ENCODE measurements at places on chromosomes 12 and 14.

DNA sequence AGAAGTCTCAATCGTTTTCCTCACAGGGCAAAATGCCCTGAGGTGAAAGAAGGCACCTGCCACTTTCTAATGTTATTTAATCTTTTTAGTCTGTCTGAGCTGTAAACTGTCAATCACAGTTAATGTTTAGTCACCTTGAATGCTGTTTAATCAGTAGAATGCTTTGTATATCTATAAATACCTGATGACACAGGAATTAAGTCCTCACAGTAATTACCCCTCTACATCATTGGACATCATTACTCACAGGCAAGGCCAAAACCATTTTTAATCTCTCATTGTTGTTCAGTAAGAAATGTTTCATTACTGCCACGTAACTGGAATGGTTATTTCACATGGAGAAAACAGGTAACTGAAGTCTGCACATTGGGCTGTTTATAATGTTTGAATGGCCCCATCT is 178.8 kb downstream of the EXOC5 start:
- no peak for DNase-seq
- H3K4me1 ChIP-seq, result no peaks in the 10 kb centered on the region
- no peaks in the 10 kb centered on the region for H3K27me3 ChIP-seq
- no peak overlapping the region for H3K4me3 ChIP-seq
- H3K36me3 ChIP-seq, result no peaks in the 10 kb centered on the region

GRCh38 chr14:41360126-41360525 is 246.6 kb upstream of the LRFN5 start:
- no peaks in the 10 kb centered on the region for H3K27me3 ChIP-seq
- H3K4me3 ChIP-seq, result no peak overlapping the region
- no peak overlapping the region for H3K27ac ChIP-seq
- no peak for DNase-seq

DNA sequence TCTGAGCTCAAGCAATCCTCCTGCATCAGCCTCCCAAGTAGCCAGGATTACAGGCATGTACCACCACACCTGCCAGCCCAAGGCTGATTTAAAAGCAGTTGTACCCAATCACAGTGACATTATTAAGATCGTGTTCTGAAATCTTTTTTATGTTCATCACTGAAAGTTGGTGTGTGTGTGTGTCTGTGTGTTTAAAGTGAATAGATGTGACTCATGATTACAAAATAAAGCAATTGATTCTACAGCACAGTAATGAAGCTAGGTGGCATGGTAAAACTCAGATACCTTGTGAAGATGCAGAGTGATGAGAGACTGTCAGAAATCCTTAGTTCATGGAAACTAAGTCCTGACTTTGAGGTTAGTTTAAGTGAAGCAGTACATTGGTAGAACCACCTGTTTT is 74.2 kb upstream of the ATP2B1 start:
- H3K27ac ChIP-seq, result no peak overlapping the region
- H3K27me3 ChIP-seq, result no peaks in the 10 kb centered on the region
- H3K4me1 ChIP-seq, result peaks cover 8% of the 10 kb centered on the region
- no peak overlapping the region for H3K4me3 ChIP-seq

- DNase-seq, result no peak
- peaks cover 20% of the 10 kb centered on the region for H3K27me3 ChIP-seq
- H3K4me1 ChIP-seq, result no peaks in the 10 kb centered on the region
- H3K36me3 ChIP-seq, result no peaks in the 10 kb centered on the region
- H3K4me3 ChIP-seq, result no peak overlapping the region
Measured at GRCh38 chr12:123859035-123859434, 96.9 kb downstream of the DNAH10 start.

DNA sequence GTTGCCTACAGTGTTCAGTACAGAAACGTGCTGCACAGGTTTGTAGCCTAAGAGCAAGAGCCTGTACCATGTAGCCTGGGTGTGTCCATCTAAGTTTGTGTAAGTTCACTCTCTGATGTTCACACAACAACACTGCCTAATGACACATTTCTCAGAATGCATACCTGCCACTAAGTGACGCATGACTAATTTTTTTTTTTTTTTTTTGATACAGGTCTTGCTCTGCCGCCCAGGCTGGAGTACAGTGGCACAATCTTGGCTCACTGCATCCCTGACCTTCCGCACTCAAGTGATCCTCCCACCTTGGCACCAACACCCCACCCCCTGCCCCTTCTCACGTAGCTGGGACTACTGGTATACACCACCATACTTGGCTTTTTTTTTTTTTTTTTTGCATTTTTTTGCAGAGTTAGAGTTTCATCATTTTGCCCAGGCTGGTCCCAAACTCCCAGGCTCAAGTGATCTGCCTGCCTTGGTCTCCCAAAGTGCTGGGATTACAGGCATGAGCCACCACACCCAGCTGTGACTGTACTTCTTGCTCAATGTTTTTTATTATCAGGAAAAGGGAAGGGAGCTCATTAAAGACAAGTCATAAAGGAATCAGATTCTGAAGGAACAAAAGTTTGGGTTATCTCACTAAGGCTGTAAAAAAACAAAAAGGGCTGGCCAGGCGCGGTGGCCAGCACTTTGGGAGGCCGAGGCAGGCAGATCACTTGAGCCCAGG is 10.0 kb upstream of the CDC42BPB start:
- DNase-seq, result peak; percentile 38
- no peak overlapping the region for H3K4me3 ChIP-seq
- H3K27me3 ChIP-seq, result no peaks in the 10 kb centered on the region
- H3K27ac ChIP-seq, result no peak overlapping the region

DNA sequence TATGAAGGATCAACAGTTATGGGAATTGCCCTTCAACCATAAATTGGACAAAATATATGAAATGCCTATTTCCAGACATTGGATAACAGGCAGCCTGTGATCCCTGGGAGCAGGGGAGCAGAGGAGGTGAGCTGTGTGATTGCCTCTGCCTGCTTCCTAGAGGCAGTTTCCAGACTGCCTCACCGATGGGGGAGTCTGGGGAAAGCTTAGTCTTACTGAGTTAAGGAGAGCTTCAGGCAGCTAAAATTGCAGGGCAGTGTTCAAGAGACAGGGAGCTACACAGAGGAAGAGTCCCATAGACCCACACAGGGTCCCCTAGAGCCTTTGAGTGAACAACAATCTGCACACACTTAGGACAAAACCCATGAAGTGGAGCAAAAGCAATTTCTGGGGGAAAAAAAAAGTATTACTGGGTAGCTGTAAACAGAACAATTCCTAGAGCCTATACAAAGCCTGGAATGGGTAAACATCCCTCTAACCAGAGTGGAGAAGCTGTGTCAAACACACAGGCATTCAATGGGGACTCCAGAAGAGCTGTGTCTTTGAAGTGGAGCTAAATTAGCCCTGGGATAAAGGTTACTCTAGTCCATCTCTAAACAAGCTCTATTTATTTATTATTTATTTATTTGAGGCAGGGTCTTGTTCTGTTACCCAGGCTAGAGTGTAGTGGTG is 48.3 kb upstream of the ACTN1 start:
- 0 out of 2 replicates have a peak, but pooled peaks cover 2% of the 10 kb centered on the region for H3K27me3 ChIP-seq
- H3K4me1 ChIP-seq, result peaks cover 3% of the 10 kb centered on the region
- no peak overlapping the region for H3K4me3 ChIP-seq
- no peak for DNase-seq
- no peaks in the 10 kb centered on the region for H3K36me3 ChIP-seq

DNA sequence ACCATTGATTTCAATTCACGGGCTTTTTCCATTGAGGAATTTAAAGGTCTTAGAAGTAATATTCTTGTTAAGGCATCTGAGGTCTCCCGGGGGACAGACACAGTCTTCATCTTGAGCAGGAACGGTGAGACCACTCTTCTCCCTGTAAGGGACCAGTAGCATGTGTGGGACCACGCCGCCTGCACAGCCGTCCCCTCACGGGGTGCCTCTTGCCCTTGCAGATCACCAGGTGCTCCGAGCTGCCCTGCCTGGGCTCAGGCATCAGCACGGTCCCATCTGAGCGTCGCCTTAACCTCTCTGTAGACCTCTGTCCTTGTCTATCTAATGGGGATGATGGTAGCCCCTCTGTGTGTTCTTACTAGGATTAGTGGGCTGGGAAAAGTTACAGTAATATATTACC is 74.1 kb downstream of the PPP2R5C start:
- DNase-seq, result no peak
- no peaks in the 10 kb centered on the region for H3K27me3 ChIP-seq
- H3K4me1 ChIP-seq, result peaks cover 16% of the 10 kb centered on the region
- H3K4me3 ChIP-seq, result no peak overlapping the region

DNA sequence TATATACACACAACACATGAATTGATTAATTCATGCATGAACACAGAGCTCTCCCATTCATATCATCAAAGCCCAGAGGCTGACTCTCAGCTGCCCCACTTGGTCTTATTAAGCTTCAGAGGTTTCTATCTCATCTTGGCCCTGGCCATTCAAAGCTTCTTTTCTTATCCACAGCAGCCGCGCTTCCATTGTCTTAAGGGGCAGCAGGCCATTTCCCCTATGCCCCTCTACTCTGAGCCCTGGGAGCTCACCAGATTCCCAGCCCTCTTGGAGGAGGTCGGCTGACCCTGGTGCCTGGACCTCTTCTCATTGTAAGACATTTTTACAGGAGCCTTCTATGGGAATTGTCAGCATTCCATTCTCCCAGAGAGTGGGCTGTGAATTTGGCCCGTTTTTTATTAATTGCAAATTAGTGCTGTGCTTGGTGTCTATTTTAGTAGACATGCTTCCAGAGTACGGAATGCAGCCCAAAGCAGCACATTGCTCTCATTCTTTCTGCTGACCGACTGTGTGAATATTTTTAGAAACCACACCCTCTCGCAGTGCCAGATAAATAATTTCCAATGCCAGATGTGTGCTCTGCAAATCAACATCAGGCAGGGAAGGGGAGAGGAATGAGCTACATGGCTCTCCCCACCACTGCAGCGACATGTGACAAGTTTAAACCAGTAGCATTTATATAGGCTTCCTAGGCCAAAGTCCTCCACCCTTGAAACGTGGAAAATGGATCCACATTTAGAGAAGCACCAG is 58.5 kb downstream of the NUAK1 start:
- peaks cover 5% of the 10 kb centered on the region for H3K36me3 ChIP-seq
- H3K4me3 ChIP-seq, result no peak overlapping the region
- H3K4me1 ChIP-seq, result peaks cover 46% of the 10 kb centered on the region
- H3K27ac ChIP-seq, result peak overlapping the region; percentile 51

- H3K4me3 ChIP-seq, result no peak overlapping the region
- peak; percentile 32 for DNase-seq
- H3K27me3 ChIP-seq, result no peaks in the 10 kb centered on the region
Measured at GRCh38 chr14:71119832-71120231, 212.6 kb downstream of the PCNX1 start.

DNA sequence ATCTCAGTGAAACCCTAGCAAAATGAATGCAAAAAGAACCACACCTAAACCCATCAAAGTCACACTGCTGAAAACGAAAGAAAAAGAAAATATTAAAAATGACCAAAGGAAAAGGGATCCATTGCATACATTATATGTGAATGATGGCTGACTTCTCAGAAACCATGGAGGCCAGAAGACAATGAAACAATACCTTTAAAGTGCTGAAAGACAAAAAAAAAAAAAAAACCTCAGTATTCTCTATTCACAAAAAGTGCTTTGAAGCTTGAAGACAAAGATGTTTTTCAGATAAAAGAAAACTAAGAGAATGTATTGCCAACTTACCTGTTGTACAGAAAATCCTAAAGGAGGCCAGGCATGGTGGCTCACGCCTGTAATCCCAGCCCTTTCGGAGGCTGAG is 4.5 kb upstream of the EVL start:
- no peak overlapping the region for H3K4me3 ChIP-seq
- H3K4me1 ChIP-seq, result 0 out of 2 replicates have a peak, but pooled peaks cover 2% of the 10 kb centered on the region
- H3K27me3 ChIP-seq, result no peaks in the 10 kb centered on the region

DNA sequence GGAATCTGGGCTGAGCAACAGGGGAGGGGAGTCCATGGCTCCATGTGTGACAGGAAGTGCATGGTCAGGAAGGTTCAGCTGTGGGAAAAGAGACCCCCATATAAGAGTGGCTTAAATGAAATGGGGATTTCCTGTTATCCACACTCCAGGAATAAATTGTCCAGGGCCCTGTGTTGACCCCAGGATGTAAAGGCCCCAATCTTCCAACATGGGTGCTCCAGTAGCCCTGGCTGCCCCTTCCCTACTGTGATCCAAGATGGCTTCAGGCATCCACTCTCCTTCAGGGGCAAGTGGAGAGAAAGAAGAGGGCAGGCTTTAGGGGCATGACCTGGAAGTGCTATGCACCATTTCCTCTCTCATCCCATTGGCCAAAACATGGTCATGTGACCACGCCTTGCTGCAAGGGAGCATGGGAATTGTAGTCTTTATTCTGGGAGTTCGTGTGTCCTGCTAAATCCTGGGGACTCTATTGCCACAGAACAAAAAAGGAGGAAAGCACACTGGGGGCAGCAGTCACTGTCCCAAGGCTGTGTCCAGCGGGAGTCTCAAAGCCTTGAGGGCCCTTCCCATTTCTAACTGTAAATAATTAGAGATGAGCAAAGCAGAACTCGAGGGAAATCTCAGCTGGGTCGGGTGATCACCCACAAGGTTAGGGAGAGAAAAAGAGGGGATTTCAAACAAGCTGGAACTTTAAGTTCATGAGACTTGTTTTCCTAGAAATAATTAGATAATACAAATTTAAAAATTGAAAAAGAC is 289.2 kb downstream of the ADGRD1 start:
- H3K36me3 ChIP-seq, result no peaks in the 10 kb centered on the region
- no peaks in the 10 kb centered on the region for H3K27me3 ChIP-seq
- no peak overlapping the region for H3K27ac ChIP-seq
- no peaks in the 10 kb centered on the region for H3K4me1 ChIP-seq

GRCh38 chr12:10113075-10113474 is 14.3 kb upstream of the CLEC1A start:
- H3K27ac ChIP-seq, result no peak overlapping the region
- H3K4me1 ChIP-seq, result no peaks in the 10 kb centered on the region
- H3K36me3 ChIP-seq, result no peaks in the 10 kb centered on the region

- peaks cover 41% of the 10 kb centered on the region for H3K36me3 ChIP-seq
- H3K4me3 ChIP-seq, result no peak overlapping the region
- H3K27me3 ChIP-seq, result no peaks in the 10 kb centered on the region
- H3K4me1 ChIP-seq, result no peaks in the 10 kb centered on the region
Measured at GRCh38 chr12:56145217-56145616, 7.2 kb upstream of the MYL6B start.

GRCh38 chr12:15355766-15356165 is 33.5 kb downstream of the PTPRO start:
- H3K4me3 ChIP-seq, result no peak overlapping the region
- H3K27ac ChIP-seq, result no peak overlapping the region
- no peak for DNase-seq

GRCh38 chr14:105881021-105881930 is 354.9 kb downstream of the TMEM121 start:
- no peaks in the 10 kb centered on the region for H3K4me1 ChIP-seq
- no peaks in the 10 kb centered on the region for H3K36me3 ChIP-seq
- no peak overlapping the region for H3K27ac ChIP-seq
- H3K4me3 ChIP-seq, result no peak overlapping the region

DNA sequence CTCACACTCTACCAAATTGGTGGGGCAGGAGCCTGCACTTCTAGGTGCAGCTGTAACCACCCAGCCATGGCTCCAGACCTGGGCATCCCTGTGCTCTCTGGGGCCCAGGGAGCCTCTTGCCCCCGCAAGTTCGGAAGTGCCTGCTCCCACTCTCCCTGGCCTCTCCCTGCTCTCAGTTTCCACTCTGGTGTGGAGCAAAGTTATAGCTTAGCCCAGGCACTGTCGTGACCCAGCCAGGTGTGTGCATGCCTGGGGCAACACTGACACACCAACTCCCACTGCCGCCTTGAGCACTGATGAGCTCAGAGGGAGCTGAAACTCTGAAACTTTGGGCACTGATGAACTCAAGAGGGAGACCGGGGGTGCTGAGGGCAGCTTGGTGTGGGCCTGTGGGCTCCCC is 8.7 kb upstream of the FBXO33 start:
- no peak overlapping the region for H3K27ac ChIP-seq
- no peaks in the 10 kb centered on the region for H3K27me3 ChIP-seq
- no peak overlapping the region for H3K4me3 ChIP-seq
- H3K4me1 ChIP-seq, result no peaks in the 10 kb centered on the region

GRCh38 chr12:51726931-51727330 is 121.6 kb downstream of the FIGNL2 start:
- no peak overlapping the region for H3K4me3 ChIP-seq
- H3K27ac ChIP-seq, result no peak overlapping the region
- peaks cover 2% of the 10 kb centered on the region for H3K4me1 ChIP-seq
- no peaks in the 10 kb centered on the region for H3K27me3 ChIP-seq
